ENCODE measurements at places on chromosomes 2 and 18.

- DNase-seq, result no peak
These were observed 46.3 kb downstream of the MERTK start for GRCh38 chr2:111944531-111945210.

- no peak for DNase-seq
These were observed 158.0 kb upstream of the RBMS1 start for GRCh38 chr2:160651416-160652200.

DNA sequence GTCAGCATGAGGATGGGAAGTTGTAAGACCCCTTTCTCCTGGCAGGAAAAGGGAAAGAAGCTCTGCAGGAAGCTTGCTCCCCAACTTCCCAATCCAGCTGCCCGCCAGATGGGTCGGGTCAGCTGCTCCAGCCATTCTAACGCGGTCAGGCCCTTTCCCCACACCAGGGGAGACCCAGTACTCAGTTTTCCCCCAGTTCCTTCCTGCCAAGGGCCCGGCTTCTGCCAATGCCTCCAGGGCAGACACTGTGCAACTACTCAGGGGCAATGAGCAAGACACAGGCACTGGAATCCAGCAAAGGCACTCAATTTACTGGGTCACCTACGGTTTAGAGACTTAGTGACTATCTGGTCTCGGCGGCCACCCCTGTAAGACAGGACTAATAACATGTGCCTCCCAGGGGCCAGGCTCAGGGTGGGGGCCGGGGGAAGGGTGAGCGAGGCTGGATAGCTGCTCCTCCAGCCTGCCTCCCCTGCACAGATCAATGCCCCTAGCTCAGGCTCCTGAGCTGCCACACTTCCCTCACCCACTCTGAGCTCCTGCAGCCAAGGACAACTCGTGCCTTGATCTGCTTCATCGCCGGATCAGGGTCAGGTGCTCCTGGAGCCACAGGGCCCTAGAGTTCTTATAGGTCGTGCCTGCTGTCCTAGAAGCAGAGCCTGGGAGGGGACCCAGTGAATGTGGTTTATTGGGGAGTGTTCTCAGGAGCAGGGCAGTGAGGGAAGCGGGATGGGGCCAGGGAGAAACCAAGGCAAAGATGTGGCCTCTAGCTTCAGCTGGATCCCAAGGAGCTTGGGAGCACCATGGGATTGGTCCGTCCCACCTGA, 171.1 kb downstream of the ZFP36L2 start:
- DNase-seq, result no peak

DNA sequence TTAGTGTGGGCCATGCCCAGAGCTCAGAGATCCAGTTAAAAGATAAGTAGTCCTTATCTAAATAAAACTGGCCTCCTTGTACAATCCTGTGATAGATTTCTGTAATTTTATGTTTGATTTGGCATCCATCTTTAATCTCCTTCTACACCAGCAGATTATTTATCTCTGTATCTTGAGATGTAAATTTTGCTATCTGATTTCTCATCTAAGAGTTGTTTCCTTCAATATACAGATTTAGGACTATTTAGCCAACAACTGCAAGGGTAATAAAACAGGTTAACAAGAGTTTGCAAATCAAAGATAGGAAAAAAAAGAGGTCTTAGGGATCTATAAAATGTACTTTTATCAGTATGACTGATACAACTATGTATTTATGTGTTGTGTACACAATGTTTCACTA, 68.6 kb upstream of the ABCA12 start:
- no peak for DNase-seq

DNA sequence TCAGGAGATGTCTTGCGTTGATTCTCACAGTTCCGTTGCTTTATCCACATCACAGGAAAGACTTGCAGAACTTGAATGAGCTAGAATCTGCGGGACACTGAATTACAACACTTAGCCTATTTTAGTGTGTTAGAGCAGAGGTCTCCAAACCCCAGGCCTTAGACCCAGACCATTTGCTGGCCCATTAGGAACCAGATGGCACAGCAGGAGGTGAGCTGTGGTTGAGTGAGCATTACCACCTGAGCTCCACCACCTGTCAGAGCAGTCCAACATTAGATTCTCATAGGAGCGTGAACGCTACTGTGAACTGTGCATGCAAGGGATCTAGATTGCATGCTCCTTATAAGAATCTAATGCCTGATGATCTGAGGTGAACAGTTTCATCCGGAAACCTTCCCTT, 3.8 kb downstream of the MRPL30 start:
- DNase-seq, result no peak

- DNase-seq, result no peak
These were observed 11.2 kb downstream of the CELF4 start for GRCh38 chr18:37554399-37554787.

DNA sequence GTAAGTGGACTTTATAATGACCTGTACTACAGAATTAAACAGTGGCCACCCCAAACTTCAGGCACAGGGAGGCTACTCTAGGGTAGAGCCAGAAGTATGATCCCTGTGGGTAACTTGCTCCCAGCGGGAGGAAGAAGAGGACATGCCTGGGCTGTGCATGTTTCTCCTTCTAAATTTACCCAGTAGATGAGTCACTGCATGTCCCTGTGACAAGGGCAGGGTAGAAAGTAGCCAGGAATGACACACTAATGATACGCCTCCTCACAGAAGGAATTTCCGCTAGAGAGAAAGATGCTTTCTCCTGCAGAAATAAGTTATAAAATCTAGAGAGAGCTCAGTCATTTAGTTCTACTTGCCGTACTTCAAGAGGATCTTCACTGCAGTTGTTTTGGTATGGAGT, 7.5 kb downstream of the ACYP2 start:
- DNase-seq, result no peak

GRCh38 chr2:122112216-122113005, 357.0 kb downstream of the TSN start:
- no peak for DNase-seq

- no peak for DNase-seq
These were observed 10.3 kb downstream of the EDAR start for GRCh38 chr2:108978709-108979111.

DNA sequence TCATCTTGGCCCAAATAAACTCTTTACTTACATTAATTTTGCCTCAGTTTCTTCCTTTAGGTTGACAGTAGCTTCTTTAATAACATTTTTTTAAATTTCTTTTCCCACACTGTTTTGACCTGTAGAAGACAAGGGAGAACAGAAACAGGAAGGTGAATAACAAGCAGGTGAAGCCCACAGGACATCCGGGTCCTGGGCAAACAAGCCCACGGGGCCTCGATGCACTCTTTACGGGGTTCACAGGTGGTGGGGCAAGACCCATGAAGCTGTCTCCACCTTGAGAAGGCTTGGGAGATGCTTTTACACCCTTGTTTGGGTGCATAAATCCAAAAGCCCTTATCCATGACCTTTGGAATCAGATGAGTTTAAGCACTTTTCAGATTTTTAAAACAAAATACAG, 301.0 kb upstream of the MGAT5 start:
- no peak for DNase-seq

GRCh38 chr2:25335971-25336370, 5.8 kb downstream of the DNMT3A start:
- DNase-seq, result no peak

DNA sequence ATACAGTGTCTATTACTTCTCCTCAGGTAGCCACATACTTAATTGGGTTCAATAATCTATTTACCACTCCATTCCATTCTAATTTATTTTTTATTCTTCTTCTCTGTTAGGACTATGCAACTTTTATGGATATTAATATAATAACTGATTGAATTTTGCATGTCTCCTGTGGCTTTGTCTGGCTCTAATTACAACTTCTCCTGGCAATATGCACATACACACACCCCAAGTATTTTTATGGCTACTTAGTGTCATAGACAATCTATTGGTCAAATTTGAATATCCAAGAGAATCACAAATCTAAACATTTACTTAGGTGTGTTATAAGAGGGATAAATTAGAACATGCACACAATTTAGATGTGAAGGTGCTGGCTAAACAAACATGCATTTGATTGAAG, 73.1 kb downstream of the BOD1L2 start:
- DNase-seq, result no peak

- no peak for DNase-seq
These were observed 3.5 kb upstream of the HAAO start for GRCh38 chr2:42795841-42796301.

- DNase-seq, result peak; percentile 93
These were observed 18.8 kb upstream of the HAAO start for GRCh38 chr2:42810971-42811811.

DNA sequence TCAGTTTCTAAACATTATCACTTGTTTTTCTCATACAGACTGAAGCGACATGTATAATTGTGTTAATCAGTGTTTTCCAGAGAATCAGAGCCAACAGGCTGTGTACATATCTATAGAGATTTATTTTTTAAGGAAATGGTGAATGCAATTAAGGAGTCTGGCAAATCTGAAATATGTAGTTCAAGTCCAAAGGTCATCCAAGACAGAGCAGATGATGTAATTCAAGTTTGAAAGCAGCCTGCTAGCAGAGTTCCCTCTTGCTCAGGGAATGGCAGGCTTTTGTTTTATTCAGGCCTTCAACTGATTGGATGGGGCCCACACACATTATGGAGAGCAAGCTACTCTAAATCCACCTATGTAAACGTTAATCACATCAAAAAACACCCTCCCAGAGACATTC, 282.6 kb downstream of the CBLN2 start:
- no peak for DNase-seq

DNA sequence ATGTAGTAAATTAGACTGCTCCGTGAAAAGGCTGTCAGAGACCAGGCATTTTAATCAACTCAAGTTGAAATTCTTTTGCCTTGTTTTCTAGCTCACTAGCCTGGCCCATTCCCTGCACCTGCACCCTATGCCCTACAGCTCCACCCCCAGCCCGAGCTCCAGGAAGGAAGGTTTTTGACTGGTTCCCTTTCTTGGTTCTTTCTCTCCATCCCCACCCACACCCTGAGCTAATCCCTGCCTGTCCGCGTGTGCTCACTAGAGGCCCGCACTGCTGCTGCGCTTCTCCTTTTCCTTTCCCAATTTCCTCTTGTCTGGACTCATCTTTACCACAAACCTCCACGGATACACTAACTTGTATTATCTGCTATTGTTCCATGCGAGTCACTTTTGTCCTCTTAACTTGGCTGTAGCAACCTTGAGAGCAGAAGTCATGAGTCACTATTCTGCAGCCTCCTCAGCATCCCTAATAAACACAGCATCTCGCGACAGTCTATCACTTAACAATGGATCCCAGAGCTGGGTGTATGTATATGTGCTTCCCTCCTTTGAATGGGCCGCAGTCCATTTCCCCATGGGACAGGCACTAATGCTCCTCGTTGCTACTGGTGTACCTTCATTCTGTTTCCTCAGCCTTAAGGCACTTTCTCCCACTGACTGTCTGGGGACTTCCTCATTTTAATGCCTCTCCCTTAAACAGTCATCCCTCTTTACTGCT, 36.5 kb downstream of the COLEC12 start:
- no peak for DNase-seq

DNA sequence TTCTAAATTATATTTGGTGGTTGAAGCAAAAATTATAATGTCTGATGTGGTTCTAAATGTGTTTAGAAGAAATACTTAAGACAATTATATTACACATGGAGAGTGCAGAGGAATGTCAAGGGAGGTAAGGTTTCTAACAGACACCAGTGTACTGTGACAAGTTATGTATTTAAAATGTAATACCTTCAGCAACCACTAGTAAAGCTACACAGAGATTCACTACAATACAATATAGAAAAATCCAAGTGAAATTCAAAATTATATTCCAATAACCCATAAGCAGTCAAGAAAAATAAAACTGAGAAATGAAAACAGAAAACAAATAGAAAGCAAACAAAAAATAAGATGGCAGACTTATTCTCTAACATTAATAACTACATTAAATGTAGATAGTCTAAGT, 249.5 kb upstream of the KLHL14 start:
- DNase-seq, result no peak

DNA sequence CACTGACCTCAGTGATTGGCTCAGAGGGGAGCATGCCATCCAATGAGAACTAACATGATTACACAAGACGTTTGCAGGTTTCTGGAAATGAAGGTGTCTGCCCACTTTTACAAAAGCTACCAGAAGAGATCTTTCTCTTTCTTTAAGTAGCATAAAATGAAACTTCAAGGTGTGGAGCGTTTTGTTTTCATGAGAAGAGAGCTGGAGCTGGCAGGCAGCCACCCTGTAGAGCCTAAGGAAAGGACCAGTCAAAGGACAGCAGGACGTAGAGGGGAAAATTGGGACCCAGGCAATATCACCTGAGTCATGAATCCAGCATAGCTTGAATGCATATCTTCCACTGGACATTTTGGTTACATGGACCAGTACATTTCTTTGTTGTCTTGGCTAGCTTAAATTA, 331.0 kb downstream of the EPHA4 start:
- DNase-seq, result no peak

DNA sequence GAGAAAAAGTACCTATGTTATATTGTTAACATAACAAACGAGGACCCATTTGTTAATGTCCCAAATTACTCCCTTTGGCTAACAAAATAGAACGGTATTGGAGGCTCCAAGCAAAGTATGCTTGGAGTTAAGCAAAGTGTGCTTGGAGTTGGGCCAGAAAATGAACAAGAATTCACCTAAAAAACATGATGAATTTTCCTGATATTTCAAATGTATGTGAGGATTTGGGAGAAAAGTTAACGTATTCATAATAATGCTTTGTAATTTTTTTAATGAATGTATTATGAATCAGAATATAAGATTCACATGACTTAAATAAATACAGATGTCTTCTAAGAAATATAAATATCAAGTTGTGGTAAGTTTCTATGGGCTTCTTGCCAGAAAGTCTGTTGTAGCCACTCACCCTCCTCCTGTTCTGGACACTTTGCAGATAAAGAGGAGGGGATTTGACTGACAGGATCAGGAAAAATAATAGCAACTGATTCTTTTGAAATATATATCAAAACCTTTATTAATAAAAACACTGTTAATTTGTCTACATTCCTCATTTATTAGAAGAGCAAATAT, 423.7 kb upstream of the MMADHC start:
- DNase-seq, result no peak

DNA sequence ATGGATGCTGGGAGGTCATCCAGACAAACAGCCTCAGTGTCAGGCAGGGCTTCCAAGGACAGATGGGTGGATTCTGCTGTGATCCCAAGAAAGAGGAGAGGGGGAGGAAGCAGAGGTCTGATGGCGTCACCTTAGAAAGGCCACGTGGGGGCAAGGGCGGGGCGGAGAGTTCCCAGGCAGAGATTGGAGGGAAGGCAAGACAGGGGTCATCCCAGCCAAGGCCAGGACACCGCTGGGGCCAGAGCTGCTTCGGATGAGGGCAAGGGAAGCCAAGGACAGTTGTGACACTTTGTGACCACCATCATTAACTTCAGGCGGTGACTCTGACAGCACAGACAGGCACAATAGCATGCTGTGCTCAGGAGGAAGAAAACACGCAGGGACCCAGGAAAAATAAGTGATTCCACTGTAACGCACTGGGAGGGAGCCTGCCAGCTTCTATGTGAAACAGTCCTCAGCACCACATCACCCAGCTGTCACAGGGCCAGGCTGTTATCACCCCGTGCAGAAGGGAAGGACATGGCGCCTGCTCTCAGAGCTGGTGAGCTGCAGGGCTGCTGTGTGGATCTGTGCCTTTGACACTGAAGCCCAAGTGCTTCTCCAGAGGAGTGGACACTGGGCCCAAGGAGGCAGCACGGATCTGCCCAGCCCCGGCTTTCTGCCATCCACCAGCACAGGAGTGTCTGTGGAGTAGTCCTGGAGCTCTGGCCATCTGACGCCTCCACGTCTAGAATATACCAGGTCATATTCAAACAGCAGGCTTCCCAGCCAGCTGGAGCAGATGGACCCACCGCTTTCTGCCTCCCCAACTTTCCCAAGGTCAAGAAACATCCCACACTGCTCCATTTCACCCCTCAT, 204.1 kb downstream of the NDUFA10 start:
- DNase-seq, result no peak

GRCh38 chr2:6103372-6103771, 411.2 kb downstream of the SOX11 start:
- DNase-seq, result no peak
